ENCODE measurements at places on chromosomes 12 and 14.

DNA sequence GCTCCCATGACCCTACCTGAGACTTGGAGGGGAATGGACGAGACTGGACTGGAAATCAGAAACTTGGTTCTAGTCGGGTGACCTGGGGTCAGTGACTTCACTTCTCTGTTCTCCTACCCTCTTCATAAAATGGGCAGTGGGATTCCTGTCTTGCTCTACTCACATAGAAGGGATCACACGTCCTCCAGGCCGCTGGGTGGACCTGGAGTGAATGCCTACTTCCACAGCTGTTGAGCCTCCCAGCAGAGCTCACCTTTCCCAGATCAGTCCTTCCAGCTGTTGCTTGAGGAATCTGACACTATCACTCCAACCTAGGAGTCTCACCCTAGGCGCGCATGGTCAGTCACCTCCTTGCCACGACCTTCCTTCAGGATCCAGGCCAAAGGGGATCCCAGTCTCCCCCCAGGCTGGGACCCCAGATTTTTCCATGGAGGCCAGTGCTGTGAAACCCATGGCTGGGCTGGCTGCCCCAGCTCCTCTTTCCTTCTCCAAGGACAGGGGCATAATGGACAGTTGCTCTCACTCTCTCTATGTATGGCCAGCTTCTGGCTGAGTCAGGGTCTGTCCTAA, 637 bp downstream of the ACVRL1 start:
- DNase-seq, result no peak

DNA sequence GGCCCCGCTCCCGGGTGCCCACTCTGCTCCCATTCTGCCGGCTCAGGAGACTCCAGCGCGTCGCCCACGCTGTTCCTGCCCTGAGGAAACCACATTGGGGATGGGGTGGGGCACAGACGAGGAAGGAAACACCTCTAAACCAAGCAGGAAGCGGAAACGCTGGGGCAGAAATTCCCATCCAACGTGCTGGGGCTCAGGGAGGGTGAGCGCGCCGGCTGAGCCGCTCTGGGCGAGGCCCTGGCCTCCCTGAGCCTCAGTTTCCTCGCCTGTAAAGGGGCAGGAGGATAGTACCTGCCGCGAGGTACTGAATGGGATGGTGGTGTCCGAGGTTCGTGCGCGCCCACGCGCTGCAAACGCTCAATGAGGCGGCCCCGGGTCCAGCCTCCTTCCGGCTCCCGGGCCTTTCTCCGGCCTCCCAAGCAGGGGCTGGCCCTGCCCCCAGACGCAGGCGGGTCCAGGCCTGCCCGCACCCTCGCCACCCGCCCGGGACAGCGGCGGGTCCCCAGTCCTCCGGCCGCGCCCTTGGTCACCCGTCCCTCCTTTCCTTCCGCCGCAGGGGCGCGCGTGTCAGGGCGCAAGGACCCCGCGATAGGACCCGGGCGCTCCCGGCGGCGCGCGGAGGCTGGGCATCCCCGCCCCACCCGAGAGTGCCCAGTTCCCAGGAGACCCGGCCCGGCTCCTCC, 673 bp downstream of the BEGAIN start:
- DNase-seq, result no peak

DNA sequence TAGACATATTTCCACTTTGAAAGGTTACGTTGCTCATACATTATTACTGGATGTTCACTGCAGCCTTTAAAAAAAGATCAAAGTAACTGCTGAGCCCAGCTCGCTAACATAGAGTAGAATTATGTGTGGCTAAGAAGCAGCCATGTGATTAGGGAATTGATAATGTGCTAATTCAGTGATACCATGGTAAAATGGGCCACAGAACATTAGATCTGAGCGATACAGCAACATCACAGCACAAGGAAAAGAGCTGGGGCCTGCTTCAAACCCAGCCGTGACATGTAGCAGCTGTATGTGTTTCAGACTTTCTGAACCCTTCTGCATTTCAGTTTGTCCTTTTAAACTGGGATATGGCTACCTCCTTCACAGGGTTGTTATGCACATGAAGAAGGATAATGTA, 92.3 kb upstream of the LMNTD1 start:
- no peak for DNase-seq

DNA sequence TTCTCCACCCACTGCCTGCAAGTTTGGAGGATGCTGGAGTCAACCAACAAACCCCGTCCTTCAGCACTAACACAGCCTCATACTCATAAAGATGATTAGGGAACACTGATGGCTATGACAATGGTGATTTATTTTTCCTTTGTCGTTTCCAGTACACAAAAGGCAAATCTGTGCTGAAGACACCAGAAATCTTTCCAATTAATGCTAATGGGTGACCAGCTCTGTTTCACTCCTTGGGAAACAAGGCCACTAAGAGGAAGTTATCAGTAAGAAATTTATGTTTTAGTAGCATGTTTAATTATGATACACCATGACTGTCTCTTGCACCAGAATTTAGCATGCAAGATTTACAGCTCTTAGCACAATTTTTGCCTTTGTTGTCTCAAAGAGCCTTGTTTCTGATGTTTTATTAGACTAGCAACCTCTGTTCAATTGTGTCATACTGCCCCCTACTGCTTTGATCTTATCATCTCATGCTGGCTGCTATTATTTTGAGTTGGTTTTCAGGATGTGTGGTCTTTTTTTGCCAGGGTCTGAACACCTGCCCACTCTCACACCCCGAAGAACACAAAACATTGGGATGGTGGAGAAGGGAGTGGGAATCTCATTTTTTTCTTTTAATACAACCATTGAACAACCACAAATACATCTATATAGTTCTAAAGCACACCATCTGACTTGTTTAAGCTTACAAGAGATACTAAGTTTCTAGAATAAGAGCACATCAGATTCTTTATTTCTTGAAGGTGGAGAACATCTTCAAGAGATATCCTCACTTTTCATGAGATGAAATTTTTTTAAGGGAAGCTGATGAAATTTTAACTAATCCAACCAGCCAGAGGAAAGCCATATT, 160.9 kb downstream of the SPTSSA start:
- DNase-seq, result peak; percentile 5

DNA sequence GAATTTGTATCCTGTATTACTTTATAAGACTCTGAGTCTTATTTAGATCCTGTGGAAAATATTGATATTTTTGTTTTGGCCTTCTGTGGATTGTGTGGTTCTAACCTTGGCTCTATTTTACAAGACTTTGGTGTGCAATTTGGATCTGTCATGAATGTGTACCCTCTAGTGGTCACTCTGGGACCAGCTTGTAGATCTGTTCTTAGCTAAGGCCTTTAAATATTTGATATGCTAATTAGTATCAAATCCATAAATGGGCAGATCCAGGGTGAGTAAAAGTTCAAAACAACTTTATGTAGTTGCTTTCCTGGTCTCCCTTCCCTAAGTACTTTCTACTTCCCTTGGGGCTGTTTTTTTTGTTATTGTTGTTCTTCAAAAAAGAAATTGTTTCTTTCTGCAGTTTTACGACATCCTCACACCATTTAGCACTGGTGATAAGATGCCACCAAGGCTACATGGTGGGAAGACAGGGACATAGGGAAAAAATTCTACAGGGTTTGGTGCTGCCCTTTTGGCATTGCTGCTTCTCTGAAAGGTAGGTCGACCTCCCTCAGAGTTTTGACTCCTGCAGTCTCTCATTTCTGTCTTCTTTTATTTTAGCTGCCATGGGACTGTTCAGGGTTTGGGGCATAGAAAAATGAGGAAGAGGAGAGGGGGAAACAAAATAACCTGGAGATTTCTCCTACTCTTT, 238.5 kb downstream of the GPHN start:
- peak; percentile 5 for DNase-seq

DNA sequence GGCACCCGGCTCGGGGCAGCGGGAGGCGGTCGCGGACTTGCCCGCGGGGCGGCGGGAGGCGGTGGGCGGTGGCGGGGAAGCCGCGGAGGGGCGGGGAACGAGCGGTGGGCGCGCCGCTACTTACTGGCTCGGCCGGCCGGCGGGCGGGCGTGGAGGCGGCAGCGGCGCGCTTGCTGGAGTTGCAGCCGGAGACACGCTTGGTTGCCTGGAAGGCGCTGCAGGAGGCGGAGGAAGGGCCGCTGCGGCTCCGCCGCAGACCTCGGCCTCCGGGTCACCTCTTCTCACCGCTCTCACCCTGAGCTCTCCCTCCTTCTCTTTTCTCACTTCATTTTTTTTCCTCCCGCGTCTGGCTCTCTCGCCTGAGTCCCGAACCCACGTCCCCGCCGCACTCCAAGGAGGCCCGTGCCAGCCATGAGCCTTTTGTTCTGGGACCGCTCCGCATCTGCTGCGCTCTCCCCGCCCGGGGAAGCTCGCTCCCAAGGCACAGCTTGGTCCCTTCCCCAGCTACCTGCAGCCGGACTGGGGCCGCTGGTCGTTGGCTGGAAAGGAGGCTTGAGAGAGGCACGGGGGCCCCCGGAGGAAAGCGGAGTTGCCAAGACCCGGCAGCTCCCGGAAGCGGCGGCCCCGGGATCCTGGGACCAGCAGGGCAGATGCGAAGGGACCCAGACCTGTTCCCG, 592 bp upstream of the KCNK10 start:
- DNase-seq, result no peak
